ENCODE measurements at places on chromosomes 7 and 10. TPM values are rescaled to one million over a fixed set of nuclear protein-coding genes. Genes with fewer than 3 reads are reported as not detected.

Gene SPDYE16
- not detected for total RNA-seq

Gene LIPN
- not detected for total RNA-seq

Gene ESYT2
- 78.3 TPM for total RNA-seq

Gene HTR5A
- not detected for total RNA-seq

Gene IL2RA
- 2.5 TPM for total RNA-seq

Gene ACSM6
- not detected for total RNA-seq
